MM.1S (cell line): ENCODE measurements at places on chromosomes 2 and 18.

GRCh38 chr2:134295441-134295840 lies 41.6 kb downstream of the MGAT5 start:
- DNase-seq, result no peak

- DNase-seq, result no peak
Measured at GRCh38 chr2:9673914-9674481, 43.2 kb upstream of the YWHAQ start.

- DNase-seq, result no peak
Measured at GRCh38 chr18:37871561-37871960, 306.0 kb upstream of the CELF4 start.

- no peak for DNase-seq
Measured at GRCh38 chr2:216302981-216303676, 69.2 kb downstream of the MARCHF4 start.

DNA sequence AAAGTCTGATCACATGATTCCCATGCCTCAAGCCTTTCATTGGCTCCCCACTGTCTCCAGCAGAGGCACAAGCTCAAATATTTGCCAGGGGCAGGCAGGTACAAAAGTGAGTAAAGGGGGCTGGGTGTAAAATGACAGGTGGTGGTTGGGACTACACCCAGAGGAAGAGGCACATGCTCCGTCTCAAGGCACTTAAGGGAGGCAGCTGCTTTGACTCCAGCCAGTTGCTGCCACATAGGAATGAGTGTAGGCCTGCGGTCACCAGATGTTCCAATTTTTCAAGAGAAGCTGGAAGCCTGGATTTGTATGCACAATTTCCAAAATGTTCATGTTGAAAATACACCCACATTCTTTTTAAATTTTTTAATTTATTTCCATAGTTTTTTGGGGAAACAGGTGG lies 164.4 kb downstream of the UPP2 start:
- DNase-seq, result no peak
